Body of pancreas (tissue), 4 donors: ENCODE measurements at places on chromosomes 3 and 15. TPM values are rescaled to one million over a fixed set of nuclear protein-coding genes. Genes with fewer than 3 reads are reported as not detected.

MCTP2 gene
- total RNA-seq = 28.5 TPM

ILDR1 gene
- 4.6 TPM for total RNA-seq

TGM4 gene
- not detected for total RNA-seq

PPP1R14D gene
- not detected for total RNA-seq

IMPG2 gene
- total RNA-seq = 0.26 TPM
